ENCODE measurements at places on chromosomes 3 and 15.

DNA sequence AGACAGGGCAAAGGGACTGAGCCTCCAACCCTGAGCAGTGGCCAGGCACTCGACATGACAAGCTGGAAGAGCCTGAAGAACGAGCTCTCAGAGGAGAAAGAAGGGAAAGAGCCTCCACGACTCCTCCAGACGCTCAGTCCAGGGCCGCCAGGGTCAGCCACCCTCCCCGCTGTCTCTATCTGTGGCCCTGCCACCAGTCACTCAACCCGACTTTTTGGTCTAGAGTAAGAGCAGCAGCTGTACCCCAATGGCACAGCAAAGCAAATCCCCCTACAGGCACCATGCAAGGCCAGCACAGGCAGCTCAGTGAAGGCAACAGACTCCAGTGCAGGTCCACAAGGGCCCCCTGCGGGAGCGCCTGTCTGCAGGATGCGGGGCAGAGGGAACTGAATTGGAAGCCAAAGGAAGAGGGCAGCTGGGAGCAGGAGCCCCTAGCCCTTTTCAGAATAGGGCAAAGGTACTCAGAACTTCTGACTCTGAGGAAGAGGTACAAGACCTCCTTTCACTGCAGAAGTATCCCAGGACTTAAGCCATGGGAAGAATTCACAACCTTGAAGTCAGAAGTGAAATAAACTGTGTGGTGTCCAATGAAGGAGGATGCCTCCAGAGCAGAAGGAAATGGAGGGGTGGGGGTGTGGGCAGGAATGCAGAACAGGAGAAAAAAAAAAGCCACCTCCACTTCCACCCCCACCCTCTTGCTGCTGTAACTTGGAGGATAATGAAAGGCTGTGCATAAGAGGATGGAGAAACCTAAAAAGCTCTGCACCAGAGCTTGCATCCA is 8.5 kb upstream of the GRAMD2A start:
- DNase-seq, result no peak

- DNase-seq, result no peak
Observed at GRCh38 chr3:187183903-187184302, 13.4 kb upstream of the RTP1 start.

DNA sequence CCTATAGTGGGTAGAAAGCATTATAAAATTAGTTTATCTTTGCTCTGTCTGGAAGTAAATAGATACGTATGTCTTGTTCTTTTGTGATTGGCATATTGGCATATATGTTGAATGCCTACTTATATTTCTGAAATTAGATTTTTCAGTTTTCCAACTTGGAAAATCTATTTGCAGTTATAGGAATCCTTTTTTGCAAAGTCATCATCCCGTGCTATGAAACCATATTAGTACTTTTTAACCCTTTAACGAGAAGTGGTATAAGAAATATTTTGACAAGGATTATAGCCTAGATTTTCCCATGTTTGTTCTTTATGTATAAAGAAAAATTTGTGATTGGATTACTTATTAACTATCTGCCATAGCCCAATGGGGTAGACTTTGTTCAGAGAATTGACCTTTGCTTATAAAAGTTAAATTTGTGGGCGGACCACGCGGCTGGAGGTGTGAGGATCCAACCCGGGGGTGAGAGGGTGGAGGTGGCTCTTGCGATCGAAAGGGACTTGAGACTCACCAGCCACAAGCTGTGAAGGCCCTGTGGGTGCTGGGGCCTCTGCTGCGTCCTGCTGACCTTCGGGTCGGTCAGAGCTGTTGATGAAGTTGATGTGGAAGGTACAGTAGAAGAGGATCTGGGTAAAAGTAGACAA is 5.9 kb downstream of the LRRC28 start:
- no peak for DNase-seq

GRCh38 chr3:72092778-72093177 is 307.8 kb upstream of the PROK2 start:
- no peak for DNase-seq

DNA sequence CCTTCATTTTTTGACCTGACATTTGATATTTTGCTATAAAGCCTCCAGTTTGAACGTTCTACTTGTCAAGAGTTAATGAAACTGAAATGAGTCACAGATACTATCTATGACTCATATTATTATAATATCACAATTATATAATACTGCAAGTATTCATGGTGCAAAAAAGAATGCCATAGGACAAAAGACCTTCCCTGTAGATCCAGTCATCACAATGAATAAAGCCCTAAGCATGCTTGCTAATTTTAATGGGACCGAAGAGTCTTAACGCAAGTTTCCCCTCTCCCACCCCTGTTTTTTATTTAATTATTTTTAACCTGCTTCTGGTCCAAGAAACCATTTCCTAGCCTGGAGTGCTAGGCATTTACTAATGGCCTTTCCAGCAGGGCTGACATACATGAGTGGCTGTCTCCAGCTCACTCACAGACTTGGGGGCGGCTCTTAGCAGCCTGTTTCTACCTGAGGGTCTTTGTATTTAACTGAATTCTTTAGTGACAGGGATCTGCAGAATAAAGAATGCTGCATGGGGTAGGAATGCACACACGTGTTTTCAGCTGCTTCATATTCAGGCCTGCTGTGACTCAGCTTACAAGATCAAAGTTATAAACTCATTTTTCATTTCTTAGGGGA is 61.2 kb downstream of the THBS1 start:
- no peak for DNase-seq

GRCh38 chr15:99055555-99056134 is 48.1 kb upstream of the PGPEP1L start:
- no peak for DNase-seq

- DNase-seq, result no peak
Observed at GRCh38 chr3:65758876-65759598, 279.7 kb downstream of the MAGI1 start.

GRCh38 chr3:140073278-140074045 is 138.5 kb downstream of the CLSTN2 start:
- DNase-seq, result no peak

GRCh38 chr3:49703443-49703927 is 14.1 kb downstream of the RNF123 start:
- DNase-seq, result peak; percentile 51

- DNase-seq, result no peak
Observed at GRCh38 chr15:55320238-55320550, 1.2 kb downstream of the PIGB start.

Measured in activated effector memory CD4-positive, alpha-beta T cell treated with Interleukin-2 at 50 U/mL for 16 hours (primary cell).